T-helper 22 cell (primary cell): ENCODE measurements at places on chromosomes 12 and 14.

DNA sequence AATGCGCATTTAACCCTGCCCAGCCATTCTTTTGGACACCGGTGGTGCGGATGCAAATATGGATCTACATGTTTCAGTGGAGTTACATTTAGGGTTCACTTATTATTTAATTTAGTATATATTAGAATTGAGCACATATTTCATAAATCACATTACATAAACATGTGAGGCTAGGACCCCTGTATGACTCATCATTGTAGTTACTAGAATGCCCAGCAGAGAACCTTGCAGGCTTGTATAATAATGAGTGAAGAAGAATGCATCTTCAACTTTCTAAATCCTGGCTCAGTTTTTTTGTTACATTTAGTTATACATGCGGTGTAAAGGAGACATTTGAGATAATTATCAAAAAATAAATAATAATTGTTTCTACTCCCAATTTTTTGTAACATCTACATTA, 369.0 kb downstream of the ATP23 start:
- no peak for DNase-seq

DNA sequence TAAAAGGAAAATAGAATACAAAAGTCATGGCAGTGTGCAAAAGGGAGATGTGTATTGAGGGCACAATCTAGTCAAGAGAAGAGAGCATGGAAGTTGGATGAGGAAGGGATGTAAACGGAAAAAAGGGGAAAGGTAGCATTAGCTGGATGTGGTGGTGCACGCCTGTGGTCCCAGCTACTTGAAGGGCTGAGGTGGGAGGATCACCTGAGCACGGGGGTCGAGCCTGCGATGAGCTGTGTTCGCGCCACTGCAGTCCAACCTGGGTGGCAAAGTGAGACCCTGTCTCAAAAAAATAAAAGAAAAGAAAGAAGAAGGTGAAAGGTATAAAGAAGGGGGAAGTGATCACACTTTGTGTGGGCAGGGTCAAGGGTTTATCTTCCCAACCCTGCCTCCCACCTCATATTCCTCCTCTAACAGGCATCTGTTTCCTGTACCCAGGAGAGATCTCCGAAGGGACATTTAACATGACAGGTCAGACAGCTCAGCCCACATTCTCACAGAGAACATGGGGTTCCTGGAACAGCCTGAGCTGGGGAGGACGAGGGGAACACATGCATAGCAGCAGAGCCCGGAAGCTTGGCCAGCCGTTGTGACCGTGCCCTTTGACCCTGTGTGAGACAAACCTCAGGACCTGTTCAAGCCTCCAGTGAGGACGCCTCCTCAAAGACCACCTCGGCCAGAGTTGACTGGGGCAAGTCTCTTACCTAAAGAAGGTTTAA, 8.9 kb downstream of the RNASE11 start:
- DNase-seq: no peak

DNA sequence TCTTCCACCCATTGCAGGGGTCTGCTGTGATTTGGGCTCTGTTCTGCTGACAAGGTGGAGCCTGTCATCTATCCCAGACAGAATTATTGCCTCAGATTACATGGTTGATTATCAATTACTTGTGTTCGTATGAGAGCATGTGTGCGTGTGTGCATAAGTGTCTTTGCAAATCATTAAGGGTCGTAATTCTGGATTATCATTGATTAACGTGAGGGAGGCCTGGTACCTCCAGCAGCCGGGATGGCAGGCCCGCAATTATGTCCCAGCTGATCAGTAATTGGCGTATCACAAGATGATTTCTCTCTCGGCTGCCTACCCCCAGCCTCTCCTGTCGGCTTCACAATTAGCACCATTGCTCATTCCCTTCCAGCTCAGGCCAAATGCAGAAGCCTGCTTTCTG, 29.6 kb upstream of the IRF2BPL start:
- no peak for DNase-seq

DNA sequence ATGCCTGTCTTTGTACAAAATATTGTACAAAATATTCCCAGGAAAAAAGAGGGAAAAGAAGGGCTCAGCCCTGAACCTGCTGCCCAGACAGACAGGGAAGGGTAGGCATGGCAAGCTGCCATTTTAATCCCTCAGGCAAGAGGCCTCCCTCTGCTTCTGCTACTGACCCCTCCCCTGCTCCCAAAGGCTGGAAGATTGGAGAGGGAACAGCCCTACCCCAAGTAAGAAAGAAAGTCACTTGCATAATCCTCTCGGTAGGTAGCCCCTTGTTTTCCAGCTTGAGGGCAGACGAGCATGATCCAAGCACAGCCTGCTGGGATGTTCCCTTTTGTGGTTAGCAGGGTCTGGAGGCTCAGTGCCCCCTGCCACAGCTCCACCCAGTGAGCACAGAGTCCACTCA, 20.7 kb downstream of the ADCY6 start:
- no peak for DNase-seq

DNA sequence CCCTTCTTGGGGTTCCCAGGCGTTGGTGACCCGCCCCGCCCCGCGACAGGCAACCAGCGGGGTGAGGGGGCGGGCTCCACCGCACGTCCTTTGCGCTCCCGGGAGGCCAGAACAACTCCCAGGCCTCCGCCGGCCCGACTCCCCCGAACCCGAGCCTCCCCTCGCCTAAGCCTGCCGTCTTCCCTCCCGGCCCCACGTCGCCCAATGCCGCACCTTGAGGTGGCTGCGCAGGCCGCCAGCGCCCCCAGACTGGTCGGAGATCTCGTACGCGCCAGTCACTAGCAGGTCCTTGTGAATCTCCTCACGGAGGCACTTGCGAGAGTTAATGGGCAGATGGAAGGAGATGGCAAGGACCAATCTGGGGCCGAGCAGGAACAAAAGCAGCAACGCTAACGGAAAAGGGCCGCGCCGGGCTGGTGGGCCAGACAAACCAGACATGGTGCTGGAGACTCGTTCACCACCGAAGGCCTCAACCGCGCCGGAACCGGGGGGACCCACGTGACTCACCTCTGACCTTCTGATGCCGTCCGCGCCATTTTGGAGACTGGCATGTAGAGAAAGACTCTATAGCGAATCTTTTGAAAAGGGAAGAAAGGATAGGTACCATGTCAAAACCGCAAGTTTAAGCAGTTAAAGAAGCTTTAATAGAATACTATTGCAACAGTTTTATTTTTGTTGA, at the start of gene TMED10:
TMED10 (minus strand) TSS at position 471 of the 679 bp plus-strand sequence; CDS start at position 438, 33 bp downstream.
- DNase-seq: peak; percentile 86

DNA sequence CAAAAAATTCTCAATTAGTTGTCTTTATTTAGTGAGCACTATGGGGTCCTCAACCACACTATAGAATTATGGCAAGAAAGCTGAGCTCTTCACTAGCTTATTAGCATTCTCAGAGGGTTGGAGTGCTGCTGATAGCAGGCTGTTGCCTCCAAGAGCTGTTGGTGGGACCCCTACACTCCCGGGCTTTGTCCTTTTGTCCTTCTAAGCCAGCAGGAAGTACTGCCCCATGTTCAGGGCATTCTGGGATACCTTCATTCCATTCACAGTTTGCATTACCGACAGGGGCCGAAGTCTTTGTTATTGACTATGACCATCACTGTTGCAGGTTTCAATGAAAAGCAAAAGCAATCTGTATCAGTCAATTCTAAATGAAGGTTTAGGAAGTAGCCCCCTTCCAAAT, 89.5 kb upstream of the OTX2 start:
- no peak for DNase-seq

DNA sequence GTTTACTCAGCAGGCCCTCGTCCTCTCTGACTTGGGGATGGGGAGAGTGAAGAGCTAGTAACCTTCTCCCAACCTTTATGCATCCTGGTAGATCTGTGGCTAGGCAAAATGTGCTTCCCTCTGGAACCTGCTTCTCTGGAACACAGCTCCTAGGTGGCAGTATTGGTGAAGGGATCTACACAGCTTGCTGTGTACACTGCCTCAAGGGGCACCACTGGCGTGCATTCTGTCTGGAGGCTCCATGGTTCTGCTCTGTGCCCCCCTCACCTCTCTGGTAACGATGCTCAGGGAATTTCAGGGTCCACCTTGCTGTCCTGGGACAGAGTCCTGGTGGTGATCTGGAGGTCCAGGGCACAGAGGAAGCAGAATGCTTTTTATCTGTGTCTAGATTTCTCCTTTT, 43.5 kb upstream of the KCNA5 start:
- DNase-seq: no peak

DNA sequence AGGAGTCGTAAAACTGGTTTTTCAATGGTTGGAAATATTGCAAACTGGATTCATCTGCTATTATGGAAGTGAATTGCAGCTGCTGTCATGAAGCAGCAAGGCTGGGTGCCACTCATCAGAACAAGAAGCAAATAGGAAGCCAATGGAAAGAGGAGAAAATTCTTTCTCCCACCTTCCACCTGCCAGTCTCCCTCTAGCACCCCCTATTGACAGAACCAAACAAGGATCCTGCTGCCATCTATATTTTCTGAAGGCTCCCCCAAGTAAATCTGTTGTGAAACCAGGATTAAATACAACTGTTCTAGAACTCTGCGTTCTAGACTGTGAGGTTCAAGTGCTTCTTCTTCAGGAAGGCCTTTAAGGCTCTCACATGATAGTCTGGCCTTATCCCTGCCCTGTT, 286.6 kb downstream of the AACS start:
- DNase-seq: no peak

GRCh38 chr12:12097891-12098690, 27.4 kb downstream of the BCL2L14 start:
- no peak for DNase-seq

DNA sequence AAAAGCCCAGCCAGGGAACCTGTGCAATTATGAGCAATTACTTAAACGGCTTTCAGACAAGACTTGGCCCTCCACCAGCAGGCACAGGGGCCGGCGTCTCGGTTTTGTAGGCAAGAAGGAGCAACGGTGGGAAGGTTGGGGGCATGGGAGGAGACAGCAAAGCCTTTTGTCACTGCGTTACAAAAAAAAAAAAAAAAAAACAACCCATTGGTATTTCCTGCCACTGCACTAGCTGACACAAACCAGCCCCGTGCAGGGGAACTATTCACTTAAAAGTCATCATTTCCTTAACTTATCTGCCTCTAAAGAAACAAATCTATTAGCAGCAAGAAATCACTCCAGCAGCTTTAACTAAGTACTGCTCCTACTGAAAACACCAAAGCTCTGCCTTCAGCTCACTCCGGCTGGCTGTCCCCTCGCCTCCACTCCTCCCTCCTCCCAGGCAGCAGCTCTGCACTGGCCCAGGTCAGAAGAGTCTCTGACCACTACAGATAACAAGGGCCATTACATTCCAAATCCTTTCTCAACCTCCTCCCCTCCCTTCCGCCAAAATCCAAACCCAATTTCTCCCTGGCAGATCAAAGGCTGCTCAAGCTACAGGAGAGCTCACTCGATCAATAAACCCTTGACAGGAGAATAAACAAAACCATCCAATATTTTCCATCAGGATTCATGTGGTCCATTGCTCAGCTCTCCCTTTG, 105.2 kb upstream of the CDKN3 start:
- DNase-seq: no peak

DNA sequence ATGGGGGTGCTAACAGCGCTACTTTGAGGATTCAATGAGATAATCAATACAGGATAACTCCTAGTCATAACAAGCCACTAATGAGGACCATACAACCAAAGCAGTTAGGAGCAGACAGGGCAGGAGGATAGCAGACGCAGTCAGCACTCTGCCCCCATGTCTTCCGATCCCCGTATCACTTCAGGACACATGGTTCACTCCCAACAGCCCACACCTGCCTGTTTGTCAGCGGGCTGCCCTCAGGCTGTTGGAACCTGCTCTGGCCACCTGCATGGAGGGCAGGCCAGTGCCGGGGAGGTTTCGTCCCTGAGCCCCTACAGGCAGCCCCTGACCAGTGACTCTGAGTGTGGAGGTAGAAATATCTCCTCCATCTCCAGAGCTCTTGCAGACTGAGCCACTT, 37.1 kb upstream of the LTBP2 start:
- DNase-seq: no peak

GRCh38 chr12:100453951-100454350, 19.7 kb upstream of the NR1H4 start:
- no peak for DNase-seq

- DNase-seq: no peak
Measured at GRCh38 chr12:27460471-27460978, 14.0 kb downstream of the SMCO2 start.

- no peak for DNase-seq
Measured at GRCh38 chr12:57465030-57465746, 5.6 kb downstream of the GLI1 start.
